NCI-H1930 (cell line): ENCODE measurements at places on chromosomes 11 and 22.

DNA sequence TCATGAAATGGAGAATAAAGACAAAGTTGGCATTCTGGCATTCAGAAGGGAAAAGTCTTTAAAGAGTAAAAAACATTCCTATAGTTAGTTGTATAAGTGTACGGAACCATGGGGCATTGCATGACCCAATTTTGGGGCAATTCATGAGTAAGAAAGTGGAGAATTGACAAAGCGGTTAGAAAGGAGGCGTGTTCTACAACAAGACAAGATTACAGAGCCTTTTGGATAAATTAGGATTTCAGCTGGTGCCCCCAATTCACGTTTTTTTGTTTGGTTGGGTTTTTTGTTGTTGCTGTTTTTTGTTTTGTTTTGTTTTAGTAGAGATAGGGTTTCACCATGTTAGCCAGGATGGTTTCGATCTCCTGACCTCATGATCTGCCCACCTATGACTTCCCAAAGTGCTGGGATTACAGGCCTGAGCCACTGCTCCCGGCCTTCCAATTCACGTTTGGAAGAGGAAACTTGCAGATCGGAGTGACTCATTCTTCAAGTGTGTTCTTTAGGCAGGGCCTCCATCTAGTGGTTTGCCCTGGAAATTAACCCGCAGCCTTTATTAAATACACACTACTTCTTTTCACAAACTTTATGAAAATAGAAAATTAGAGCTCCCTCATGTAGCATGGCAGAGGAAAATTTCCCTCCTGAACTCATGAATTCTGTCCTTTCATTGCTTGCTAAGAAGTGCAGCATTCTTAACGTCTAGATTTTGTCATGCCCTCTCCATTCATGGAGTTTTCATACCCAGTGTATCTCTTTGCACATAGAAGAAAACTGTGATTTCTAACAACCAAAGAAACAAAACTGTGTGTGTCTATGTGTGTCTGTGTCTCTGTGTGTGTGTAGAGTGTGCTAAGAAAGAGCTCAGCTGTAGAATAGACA is 118.1 kb downstream of the BBOX1 start:
- peak; percentile 65 for DNase-seq

DNA sequence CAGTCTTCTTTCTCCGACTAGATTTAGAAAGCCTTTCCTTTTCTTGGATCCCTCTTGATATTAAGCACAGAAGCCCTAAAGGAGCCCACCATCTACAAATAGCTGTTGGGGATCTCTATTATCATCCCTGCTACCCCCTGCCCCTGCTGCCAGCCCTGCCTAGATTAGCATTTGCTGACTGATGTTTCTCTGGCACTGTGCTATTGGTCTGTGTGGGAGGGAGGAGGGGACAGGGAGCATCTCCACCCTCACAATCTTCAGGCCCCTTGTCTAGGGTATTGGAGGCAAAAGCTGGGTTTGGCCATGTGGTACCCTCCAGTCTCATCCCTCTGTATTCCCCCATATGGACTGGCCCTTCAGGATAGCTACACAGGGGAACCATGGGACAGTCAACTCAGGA is 6.2 kb downstream of the USH1C start:
- DNase-seq: no peak

DNA sequence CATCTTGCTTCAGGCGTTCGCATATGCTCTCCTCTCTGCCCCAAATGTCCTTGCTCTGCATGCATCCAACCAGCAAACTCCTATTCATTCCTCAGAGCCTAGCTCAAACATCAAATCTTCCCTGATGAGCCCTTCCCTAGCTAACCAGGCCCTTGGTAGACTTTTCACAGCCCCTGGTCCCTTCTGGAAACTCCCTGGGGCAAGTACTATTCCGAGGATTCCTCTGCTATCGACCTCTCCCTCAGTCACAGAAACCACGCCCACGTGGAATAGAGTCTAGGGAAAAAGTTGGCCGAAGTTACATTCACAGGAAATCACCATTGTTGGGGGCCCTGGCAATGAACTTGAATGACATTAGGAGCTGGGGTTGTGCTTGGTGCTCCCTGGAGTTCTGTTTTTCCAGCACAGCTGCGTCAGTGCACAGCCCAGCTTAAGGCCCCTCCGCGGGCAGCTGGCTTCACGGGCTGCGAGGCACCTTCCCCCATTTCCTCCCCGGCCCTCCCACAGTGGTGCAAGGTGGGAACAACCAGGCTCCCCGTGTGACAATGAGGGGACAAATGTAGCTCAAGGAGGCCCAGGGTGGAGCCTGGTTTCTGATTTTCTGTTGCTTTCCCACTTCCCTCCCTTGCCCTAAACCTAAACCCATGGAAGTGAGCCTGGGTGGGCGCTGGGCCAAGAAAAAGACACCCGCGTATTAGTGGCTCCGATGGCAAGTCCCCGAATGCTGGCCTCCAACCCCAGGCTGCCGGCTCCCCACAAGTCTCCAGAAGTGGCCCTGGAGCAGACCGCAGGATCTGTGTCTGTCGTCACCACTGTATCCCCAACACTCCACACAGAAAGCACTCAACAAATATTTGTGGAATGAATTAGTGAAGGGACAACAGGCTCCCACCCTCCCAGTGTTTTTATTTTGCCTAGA is 4.3 kb upstream of the ATP5MGL start:
- no peak for DNase-seq

DNA sequence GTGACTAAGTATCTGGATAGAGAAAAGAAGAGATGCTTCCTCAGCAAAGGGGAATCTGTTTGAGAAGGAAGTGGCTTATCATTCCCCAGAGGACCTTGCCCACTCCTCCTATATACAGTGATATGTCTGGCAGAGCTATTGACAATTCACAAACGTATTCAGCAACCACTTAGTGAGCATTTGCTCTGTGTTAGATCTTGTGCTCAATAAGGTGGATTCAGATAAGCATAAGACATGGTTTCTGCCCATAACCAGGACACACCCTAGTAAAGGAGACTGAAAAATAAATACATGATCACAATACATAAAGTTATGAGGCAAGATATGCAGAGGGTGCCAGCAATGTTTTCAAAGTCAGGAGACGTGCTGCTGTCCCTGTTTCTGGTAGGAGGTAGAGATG is 1.4 kb downstream of the TMEM9B start:
- no peak for DNase-seq

- DNase-seq: no peak
Measured at GRCh38 chr22:17836992-17837742, 62.9 kb upstream of the BID start.
